Stimulated activated CD4-positive, alpha-beta T cell treated with anti-CD3 and anti-CD28 coated beads, Interleukin-1b, Interleukin-23, amount 100 ng/mL, for 1 hour (primary cell): ENCODE measurements at places on chromosomes 16 and 17.

- no peak for DNase-seq
These were observed 26.0 kb upstream of the DLX3 start for GRCh38 chr17:50020841-50021599.

DNA sequence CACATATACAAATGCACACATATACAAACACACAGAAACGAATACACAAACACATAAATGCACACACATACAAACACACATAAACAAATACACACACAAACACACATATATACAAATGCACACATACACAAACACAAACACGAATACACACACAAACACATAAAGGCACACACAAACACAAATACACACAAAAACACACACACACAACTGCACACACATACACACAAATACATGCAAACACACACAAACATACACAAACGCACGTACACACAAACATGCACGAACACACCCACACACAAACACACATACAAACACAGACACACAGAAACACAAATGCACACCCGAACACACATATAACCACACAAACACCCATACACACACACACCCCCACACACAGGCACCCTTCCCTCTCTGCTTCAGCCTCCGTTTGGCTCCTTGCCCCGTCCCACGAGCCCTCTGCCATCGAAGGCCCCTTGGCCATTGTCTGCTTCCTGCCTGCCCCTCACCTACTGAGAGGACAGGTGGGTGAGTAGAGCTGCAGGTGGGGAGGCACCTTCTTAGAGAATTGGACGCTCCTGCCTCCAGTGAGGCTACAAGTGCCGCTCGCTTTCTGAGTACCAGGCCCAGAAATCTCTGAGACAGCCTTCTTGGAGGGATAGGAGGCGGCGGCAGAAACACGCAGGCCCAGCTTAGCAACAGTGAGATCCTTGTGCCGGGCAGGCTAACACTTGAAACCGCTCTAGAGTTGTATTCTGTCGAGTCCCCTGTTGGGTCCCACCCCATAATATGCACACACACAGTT lies 331.2 kb downstream of the FOXL1 start:
- DNase-seq: no peak

- DNase-seq: no peak
These were observed 38.1 kb downstream of the RAI1 start for GRCh38 chr17:17719199-17719940.

DNA sequence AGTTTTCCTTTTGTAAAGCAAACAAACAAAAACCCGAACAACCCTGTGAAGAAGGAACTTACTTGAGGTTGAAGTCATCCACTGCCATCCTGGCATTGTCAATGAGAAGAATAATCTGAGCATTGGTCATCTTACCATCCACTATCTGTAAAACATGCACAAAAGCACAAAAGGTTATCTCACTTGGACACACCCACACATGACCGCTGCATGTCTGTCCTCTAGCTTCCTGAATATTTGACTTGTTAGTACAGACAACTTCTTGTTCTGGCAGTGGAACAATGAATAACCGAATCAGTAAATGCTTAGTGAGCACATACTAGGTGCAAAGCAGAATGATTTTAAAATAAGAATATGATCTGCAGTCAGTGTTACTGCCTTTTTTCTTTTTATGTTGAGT lies 6.1 kb downstream of the KRT23 start:
- DNase-seq: no peak

DNA sequence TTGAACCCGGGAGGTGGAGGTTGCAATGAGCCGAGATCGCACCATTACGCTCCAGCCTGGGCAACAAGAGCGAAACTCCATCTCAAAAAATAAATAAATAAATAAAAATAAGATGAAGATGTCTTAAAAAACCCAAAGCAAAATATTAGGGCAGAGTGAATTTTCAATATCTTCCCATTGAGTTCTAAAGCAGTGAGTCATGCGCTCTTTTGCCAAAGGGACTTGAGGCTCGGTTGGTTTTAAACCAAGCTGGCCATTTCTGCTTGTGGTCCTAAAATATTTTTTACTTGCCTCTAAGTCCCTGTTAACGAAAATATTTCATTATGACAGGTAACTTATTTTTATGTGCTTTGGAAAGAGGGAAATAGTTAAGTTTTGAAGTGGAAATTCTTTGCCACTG lies 4.7 kb downstream of the PAFAH1B1 start:
- DNase-seq: no peak

GRCh38 chr17:37737971-37738370 lies 6.9 kb downstream of the HNF1B start:
- no peak for DNase-seq

- no peak for DNase-seq
These were observed 17.5 kb upstream of the MLKL start for GRCh38 chr16:74718140-74718539.
